ENCODE measurements at places on chromosomes 11 and 22. TPM values are rescaled to one million over a fixed set of nuclear protein-coding genes. Genes with fewer than 3 reads are reported as not detected.

DNA sequence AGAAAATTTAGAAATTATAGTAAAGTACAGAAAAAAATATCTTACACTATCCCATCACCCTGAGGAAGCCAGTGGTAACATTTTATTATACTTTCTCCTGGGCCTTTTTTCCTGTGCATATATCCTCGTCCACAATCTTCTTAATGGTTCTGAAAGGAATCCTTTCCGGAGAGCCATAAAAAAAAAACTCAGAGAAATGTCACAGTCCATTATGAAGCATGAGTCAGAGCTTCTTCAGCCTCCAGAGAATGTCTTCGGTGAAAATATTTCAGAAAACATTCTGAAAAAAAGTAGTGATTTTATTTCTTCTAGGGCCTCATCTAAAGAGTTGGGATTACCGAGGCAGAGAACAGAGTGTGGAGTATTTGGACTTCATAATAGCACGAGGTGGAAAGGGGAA is 163.4 kb downstream of the INSC start:
- no peak for DNase-seq

SAA1 gene
- not detected for total RNA-seq

DNA sequence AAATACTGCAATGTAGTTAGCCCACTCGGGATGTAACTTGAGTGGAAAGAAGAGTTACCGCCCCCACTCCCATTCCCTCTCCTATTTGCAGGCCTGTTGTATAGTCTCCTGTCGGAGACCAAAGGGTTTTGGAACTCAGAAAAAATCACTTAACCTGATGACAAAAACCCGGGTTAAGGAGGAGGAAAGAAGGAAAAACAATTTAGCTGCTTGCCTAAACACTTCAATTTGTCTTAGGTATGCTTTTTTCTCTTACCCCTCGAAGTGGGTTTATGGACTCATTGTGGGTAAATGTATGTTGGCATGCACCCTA is 2.2 kb downstream of the YAP1 start:
- no peak for DNase-seq

F2 gene
- not detected for total RNA-seq

GRCh38 chr11:17412488-17413180 is 24.2 kb upstream of the KCNJ11 start:
- no peak for DNase-seq

GGTLC3 gene
- total RNA-seq: not detected
